Activated B cell treated with CpG ODN at 0.5 μM for 24 hours (primary cell): ENCODE measurements at places on chromosomes 4 and X.
A peak's percentile ranks its signal among the peaks of the same experiment; 100 is the strongest.

DNA sequence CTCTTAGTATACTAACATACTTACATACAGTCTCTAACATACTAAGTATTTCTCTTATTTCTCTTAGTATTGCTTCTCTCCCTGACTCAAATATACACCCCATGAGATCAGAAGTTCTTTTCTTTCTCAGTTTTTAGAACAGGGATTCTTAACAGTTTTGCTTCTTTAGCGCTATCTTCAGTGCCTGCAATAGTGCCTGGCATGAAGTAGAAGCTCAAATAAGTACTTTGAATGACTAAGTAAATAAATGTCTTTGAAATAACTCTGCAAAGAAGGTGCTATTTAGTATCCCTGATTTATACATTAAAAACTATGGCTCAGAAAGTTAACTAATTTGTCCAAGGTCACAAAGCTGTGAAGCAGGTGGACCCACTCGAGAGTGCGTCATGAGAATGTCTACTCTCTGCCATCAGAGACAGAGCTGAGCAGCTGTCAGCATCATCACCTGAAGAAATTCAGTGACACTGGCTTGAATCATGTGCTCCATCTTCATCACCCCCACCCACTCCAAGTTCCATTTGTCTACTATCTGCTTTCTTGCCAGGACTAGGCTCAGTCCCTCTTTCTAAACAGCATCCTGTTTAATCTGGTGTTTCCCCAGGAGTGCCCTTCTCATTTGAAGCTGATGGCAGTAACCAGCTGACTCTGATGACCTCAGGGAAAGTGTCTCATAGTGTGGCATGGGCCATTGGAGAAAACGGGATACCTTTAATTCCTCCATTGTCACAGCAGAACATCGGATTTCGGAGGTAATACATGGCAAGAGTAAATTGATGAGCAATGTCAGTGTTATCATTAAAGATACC lies 83.1 kb downstream of the CC2D2A start:
- no peak for DNase-seq

GRCh38 chr4:112251019-112251643 lies 19.5 kb downstream of the AP1AR start:
- DNase-seq, result no peak

DNA sequence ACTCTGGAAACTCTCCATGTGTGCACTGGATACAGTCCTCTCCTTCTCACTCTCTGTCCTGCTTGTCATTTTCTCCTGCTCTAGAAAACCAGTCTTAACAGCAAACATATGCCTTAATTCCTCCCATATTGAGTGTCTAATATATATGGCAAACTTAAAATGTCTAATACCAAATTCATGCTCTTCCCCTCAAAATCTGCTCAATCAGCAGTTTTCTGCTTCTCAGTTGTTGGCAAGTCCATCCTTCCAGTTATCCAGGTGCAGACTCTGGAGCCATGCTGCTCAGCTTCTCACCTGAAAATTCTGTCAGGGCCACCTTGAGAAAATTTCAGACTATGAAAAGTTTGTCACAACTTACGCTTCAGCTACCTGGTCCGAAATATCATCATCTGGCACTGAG lies 3.1 kb upstream of the CENPE start:
- no peak for DNase-seq

- no peak for DNase-seq
These were observed 250.1 kb downstream of the SNCA start for GRCh38 chr4:89586864-89587263.

DNA sequence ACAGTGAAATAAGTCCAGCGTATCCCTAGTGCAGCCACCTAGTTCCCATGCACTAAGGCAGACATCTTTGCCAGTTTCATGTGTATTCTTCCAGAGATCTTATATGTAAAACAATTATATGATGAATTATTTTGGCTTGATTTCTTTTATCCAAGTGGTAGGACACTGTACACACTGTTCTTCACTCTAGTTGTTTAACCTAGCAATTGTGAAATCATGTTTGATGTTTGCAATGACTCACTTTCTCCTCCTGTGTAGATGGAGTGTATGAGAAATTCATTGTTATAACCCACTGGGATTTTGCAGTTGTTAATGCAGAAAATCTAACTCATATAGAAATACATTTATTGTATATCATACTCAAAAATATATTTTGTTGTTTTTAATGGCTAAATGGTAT lies 17.5 kb upstream of the TBC1D1 start:
- no peak for DNase-seq

DNA sequence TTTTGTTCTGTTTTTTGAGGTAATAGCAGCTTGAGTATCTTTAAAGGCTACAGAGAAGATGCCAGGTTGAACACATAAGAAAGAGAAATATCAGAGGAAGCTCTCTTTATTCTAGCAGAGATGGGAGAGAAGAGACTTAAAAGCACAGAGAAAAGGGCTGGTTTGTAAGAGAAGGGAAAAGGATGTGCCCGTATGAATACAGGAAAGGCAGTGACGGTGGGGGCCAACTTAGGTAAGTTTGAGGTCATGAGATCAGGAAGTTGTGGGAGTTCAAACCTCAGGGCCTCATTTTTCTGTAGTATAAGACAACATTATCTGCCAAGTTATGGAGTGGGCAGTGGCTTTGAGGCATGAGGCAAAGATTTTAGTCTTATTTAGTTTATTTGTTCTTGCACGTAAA lies 121.3 kb upstream of the S100G start:
- DNase-seq, result no peak

DNA sequence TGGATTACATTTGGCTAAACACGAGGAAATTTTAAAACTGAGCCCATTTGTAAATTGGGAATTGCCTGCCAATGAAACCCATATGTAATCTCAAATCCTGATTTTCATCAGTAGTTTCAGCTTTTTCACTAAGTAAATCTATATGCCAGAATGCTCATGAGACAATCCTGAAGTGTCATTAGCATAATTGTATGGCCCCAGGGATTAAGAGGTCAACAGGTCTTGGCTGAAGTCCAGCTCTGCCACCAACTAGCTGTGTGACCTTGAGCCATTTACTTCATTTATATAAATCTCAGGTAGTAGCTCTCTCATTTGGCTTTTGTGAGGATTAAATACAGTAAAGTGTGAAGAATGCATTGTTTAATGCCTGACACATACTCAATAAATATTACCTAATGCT lies 320.5 kb upstream of the EMCN start:
- DNase-seq, result no peak

DNA sequence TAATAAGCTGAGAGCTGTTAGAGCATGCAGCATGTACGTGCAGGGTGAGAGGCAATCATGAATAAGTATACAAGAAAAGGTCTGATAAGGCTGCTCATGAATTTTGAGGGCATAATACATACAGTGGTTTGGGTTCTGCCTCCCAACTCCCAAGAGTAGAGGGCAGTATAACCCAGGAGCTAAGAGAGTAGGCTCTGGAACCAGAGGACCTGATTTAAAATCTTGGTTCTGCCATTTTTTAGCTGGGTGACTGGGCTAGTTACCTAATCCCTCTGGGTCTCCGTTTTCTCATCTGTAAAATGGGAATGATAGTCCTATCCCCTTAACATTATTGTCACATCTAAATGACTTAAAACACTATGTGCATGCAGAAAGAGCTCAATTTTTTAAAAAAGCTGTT lies 85.3 kb downstream of the LNX1 start:
- no peak for DNase-seq

- DNase-seq, result peak; percentile 72
These were observed at the start of gene USP27X for GRCh38 chrX:49878834-49879655. Gene USP27X, plus strand, starts transcription at chrX:49879484. Its CDS starts 824 bp downstream, at chrX:49880308.

- DNase-seq, result no peak
These were observed 564.5 kb downstream of the ZNF674 start for GRCh38 chrX:45980726-45981125.

- DNase-seq, result no peak
These were observed 87.1 kb downstream of the VCX2 start for GRCh38 chrX:8084006-8084405.

DNA sequence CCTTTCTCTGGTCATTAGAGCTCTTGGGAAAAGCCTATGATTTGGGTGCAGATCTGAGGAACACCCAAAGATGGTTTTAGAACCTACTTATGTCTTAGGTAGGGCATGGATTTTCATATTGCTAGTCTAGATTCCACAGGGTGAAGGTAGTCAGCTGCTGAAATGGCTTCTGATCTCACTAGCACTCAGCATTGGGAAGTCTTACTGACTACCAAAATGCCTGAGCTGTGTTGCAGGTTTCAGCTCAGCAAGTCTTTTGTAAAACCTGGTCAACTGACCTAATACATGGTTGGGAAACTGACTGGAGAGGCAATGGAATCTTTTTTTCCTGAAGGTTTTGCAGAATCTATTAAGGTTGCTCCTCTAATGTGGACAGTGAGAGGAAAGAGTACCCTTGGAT lies 136.4 kb downstream of the CCNG2 start:
- DNase-seq, result no peak
